ENCODE measurements at places on chromosomes 2 and 18. TPM values are rescaled to one million over a fixed set of nuclear protein-coding genes. Genes with fewer than 3 reads are reported as not detected.

The CAPN14 gene
- total RNA-seq, result 0.59 TPM

The RAB27B gene
- total RNA-seq, result not detected

The SPDYA gene
- total RNA-seq, result 1.4 TPM

The CAPN13 gene
- not detected for total RNA-seq

All from activated CD8-positive, alpha-beta T cell treated with anti-CD3 and anti-CD28 coated beads for 36 hours (primary cell).